Pons (tissue), 1 donor: ENCODE measurements at places on chromosomes 12 and 14.
A peak's percentile ranks its signal among the peaks of the same experiment; 100 is the strongest.

DNA sequence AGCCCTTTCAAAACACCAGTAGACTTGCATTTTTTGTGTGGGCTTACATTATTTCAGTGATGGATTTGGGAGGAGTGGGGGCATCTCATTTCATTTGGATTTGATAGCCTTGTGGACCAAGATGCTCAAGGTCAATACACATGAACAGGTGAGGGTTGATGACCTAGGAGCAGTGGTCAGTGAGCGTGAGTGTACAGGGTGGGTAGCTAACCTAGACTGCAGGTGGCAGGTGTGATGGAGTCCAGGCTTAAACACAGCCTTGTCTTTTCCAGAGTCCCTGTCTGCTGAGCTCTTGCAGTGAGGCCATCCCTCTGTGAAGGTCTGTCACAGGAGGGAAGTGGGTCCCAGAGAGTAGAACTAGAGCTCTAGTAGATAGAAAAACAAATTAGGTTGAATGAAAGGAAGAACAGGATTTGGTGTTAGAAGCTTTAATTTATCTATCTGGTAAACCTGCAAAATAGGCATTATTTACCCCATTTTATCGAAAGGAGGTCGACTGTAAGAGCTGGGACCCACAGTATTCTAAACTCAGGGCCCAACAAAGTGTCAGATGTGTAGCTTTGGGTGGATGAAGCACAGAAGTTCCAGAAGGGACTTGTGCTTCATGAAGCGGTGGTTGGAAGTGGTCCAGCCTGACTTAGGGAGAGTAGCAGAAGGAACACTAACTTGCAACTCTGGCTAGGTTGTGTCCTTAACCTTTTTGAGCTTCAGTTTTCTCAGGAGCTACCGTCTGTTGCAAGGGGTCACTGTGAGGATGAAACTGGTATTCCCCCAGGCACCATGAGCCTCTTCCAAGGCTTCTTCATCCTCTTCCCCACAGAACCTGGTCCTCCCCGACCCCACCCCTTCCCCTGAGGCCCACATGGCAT lies 18.2 kb downstream of the RPS6KL1 start:
- DNase-seq = no peak

- no peak for DNase-seq
Observed at GRCh38 chr14:100487304-100487703, 99.9 kb downstream of the BEGAIN start.

- peak; percentile 52 for DNase-seq
Observed at GRCh38 chr14:93108105-93108504, 7.6 kb downstream of the ITPK1 start.

- peak; percentile 68 for DNase-seq
Observed at GRCh38 chr14:97978341-97978740, 1181.2 kb downstream of the VRK1 start.

DNA sequence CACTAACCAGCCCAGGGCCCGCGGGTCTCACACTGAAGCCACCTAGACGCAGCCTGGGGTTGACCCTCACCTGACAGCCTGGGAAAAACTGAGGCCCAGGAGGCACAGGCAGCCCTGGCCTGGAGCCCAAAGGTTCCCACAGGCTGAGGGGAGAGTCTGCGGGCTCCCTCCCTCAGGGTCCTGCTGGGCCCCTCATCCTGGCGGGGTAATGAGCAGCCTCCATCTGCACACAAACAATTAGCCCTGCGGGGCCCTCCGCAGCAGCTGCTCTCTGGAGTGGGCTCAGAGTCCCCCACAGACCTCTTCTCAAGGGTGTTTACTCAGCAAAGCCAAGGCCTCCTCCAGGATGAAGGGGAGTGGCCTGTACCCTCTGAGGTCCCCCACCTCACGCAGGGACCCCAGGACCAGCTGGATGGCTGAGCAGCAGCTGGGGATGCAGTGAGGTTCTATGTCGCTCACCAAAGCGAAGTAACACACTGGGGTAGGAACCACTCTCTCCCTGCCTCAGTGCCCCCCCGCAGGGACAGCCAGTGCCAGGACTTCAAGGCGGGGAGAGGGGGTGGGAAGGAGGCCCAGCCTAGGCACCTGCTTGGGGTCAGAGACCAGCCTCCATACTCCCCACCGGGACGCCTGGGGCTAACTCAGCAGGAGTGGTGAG lies 7.3 kb downstream of the AKT1 start:
- DNase-seq = no peak

GRCh38 chr12:121214166-121214777 lies 4.3 kb downstream of the P2RX4 start:
- peak; percentile 31 for DNase-seq

- DNase-seq = no peak
Observed at GRCh38 chr12:44876544-44877410, 662 bp upstream of the NELL2 start.

- DNase-seq = no peak
Observed at GRCh38 chr12:15910468-15910863, 666 bp upstream of the DERA start.

- DNase-seq = no peak
Observed at GRCh38 chr12:68954811-68955210, 21.8 kb upstream of the CPM start.

- no peak for DNase-seq
Observed at GRCh38 chr14:57485635-57486034, 8.0 kb downstream of the CCDC198 start.

DNA sequence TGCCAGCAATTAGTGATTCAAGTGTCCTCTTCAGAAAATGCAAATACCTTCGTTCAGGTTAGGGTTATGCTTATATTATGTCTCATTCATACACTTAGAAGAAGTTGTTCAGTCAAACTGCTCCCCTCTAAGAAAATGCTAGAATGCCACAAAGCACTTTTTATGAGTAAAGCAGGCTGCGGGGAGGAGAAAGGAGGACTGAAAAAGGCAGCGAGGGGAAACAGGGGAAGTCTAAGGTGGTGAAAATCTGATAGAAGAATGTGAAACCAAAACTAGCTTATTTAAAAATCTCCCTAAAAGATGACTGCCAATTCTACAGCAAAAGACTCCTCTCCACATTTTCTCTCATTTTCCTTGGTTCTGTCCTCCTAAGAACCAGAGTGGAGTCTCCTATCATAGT lies 70.1 kb downstream of the PRKD1 start:
- DNase-seq = no peak

DNA sequence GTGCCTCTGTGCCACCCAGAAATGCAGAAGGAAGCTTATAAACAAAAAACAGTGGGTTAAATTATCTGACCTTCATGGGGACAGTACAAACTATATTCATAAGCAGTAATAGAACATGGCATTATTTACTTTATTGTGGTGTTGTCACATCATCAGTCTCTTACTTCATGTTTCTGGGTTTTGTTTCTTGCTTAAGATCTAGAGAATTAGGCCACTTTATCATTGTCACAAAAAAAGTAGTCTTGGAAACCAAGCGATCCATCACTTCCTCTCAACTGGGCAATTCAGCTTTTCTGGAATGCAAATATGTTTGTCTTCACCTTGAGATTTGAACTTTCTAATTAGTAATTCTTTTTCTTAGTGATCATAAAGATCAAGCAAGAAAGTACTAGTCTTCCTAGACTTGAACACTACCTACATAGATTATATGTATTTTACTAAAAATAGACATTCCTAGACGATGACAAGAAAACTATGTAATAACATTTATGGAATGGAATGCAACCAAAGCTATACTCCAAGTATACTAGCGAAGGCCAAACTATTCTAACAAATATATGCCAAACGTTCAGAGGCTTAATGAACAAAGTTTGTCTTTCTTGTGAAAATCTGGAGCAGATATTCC lies 363.4 kb downstream of the DAD1 start:
- DNase-seq = no peak

GRCh38 chr14:44782775-44783238 lies 178.9 kb downstream of the KLHL28 start:
- DNase-seq = no peak

GRCh38 chr12:80293759-80294158 lies 150.3 kb upstream of the PTPRQ start:
- no peak for DNase-seq

GRCh38 chr12:2410496-2410895 lies 357.7 kb downstream of the CACNA1C start:
- DNase-seq = no peak

- no peak for DNase-seq
Observed at GRCh38 chr14:68894802-68895703, 84.0 kb downstream of the ACTN1 start.

DNA sequence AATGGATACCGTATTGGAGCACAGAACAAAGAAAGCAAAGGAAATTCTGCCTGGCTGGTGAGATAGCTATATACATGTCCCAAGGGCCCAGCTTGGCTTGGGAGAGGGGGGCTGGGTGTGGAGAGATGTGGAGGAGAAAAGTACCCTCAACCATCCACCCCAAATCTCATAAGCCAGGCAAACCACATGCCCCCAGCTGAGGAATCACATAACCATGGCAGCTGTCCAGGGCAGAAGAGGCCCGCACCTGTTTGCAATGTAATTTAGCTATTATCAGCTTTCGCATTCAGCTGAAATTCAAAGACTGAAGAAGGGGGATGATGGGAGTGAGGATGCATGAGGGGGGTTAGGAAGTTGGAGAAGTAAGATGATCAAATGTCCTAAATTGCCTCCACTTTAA lies 196.1 kb downstream of the TBX5 start:
- no peak for DNase-seq

DNA sequence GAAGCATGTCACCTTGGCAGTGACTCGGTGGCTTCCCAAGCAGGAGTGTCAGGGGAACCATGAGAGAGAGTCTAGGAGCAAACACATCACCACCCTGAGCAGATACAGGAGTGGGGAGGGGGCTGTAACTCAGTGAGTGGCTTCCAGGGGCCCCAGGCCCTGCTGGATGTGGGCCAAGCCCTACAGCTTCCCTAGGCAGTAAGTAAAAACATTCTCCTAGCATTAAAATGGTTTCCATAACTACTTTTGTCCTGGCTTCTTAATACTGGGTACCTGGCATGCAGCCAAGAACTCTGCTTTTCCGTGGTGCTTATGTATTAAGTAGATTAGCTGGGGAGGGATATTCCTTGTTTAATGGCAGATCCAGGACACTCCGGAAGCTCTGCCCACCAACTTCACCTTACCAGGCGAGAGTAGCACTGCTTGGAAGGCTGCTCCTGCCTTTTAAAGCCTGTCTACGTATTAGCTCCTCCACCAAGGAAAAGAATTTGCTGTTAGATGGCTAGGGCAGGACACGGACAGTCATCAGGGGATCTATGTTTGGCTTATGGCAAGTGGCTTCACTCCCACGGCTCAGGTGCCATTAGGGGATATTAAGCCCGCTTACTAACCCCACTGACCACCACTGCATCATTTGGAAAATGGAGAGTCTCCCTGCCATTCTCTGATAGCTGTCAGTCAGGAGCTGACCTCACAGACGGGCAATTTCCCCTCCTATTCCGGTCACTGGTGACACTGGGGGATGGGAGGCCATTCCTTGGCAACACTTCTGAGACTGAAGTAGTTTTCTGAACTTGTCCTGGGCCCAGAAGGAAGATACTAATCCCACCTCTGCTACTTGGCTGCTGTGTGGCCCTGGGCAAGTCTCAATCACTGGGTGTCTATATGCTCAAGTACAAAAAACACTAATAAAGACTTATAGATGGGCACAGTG lies 22.8 kb downstream of the OTUB2 start:
- DNase-seq = no peak

GRCh38 chr14:100325231-100325632 lies 2.1 kb downstream of the SLC25A47 start:
- no peak for DNase-seq

GRCh38 chr12:131454418-131455217 lies 256.3 kb upstream of the SFSWAP start:
- DNase-seq = no peak

- no peak for DNase-seq
Observed at GRCh38 chr12:3668479-3669165, 84.3 kb downstream of the CRACR2A start.

DNA sequence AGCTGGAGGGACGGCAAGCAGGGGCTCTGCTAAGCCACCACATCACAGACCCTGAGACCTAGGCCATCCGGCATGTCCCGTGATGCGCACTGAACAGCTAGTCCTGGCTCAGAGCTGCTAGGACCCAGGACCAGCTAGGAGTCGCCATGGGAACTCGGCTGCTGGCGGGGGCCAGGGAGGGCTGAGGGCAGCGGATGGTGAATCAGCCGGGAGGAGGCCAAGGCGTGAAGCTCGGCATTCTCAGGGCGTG lies 5.1 kb downstream of the AHNAK2 start:
- DNase-seq = no peak

DNA sequence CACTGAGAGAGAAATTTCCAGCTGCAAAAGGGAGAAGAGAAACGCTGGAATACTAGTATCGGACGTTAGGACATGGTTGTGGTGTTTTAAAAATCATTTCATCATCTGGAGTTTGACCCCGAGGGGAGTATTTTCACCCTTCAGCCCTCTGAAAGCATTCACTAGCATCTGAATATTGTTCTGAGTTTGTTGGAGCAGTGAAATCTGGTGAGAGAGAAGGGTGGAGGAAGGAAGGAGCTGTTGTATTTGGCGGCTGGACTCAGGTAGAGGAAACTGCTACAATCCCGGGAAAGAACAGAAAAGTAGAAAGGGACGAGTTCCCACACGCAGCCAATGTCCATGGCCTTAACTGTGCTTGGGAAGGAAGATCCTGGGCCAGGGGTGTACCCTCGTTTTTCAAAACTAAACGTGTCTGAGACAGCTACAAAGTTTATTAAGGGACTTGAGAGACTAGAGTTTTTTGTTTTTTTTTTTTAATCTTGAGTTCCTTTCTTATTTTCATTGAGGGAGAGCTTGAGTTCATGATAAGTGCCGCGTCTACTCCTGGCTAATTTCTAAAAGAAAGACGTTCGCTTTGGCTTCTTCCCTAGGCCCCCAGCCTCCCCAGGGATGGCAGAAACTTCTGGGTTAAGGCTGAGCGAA lies 896 bp upstream of the CDKN1B start:
- DNase-seq = peak; percentile 69

DNA sequence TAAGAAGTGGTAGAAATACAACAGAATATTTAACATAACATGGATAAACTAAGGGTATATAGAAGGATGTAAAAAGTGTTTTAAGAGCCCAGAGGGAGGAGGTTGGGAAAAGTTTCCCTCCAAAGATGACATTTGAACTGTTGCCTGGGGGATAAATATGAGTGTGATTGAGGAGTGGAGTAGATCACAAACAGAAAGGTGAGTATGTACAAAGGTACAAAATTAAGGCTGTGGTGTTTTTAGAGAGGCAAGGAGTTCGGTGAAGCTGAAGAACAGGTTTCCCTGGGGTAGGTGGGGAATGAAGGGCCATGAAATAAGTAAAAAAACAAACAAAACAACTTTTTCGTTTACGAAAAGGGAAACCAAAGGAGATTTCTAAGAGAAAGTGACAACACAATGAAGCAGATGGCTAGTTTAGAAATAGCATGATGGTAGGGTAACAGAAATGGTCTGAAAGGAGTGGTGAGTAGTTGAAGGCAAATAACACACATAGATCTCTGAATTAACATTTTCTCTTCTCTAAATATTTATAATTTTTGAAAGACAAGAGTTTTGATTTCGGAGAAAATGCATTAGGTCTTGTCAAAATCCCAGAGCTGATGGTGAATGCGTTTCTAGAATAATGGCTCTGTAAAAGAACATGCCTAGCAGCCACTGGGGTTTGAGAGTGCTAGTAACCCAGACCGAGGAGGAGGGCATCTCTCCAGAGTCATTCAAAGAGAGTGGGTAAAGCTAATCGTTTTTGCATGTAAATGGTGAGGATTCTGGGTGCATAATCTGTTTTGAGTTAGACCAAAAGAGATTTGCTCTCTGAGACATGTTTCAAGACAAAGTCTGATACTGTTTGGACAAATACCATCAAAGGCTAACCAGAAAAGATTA lies 240.4 kb upstream of the DCN start:
- no peak for DNase-seq

- DNase-seq = no peak
Observed at GRCh38 chr14:29861996-29862395, 65.7 kb downstream of the PRKD1 start.

GRCh38 chr12:104788840-104789271 lies 169.2 kb downstream of the SLC41A2 start:
- DNase-seq = peak; percentile 37

GRCh38 chr12:57430112-57430930 lies 522 bp downstream of the R3HDM2 start:
- DNase-seq = peak; percentile 30
